SHP77 treated with DMSO at 0.1 percent for 48 hours (cell line): ENCODE measurements at places on chromosomes 5 and 9.

DNA sequence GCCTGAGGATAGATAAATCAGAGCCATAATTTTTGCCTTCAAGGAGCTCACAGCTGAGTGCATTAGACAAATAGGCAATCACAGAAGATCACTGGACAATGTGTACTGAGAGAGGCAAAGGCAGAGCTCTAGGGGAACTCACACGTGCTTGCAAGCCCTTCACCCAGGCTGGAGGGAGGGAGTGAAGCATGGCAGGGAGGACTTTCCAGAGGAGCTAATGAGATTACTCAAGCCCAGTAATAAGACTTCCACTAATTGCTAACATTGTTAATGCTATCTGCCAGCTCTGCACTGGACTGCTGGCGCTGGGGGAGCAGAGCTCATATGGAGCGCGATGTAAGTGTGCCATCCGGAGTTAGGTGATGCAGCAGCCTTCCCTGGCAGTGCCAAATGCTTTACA, 408.4 kb downstream of the NTRK2 start:
- DNase-seq: no peak

DNA sequence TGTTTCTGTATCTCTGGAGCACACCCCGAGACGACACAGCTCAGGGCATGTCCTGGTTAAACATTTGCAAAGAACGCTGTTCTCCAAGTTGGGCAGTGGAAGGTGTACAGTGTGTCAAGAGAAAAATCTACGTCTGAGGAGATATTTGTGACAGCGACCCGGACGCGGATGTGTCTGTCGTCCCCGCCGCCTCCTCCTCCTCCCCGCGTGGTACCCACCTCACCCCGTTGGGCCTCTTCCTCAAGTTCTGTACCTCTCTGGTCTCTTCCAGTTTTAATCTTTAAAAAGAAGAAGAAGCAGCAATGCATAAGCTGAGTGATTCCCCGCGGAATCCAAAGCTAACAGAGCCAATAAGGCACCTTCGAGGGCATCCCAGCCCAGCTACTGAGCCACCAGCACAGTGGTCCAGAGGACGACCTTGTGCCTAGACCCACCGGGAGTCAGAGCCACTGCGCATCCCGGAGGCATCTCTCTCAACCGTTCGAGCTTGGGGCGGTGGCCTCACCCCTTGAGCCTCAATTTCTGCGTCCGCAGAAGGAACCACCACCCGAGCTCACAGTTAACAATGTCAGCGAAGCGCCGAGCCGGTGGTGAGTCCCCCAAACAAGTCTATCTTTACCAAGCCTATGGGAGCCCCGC, 467 bp downstream of the C9orf78 start:
- DNase-seq: no peak

DNA sequence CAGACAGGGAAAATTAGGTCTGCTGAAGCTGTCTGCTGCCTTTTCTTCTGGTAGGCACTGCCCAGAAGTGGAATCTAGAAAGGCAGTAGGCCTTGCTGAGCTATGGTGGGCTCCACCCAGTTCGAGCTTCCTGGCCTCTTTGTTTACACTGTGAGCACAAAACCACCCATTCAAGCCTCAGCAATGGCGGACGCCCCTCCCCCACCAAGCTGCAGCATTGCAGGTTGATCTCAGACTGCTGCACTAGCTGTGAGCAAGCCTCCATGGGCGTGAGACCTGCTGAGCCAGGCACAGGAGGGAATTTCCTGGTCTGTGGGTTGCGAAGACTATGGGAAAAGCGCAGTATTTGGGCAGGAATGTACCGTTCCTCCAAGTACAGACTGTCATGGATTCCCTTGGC, 18.5 kb downstream of the AGTPBP1 start:
- DNase-seq: no peak

GRCh38 chr9:137453643-137454081, 5.5 kb downstream of the NSMF start:
- DNase-seq: no peak

DNA sequence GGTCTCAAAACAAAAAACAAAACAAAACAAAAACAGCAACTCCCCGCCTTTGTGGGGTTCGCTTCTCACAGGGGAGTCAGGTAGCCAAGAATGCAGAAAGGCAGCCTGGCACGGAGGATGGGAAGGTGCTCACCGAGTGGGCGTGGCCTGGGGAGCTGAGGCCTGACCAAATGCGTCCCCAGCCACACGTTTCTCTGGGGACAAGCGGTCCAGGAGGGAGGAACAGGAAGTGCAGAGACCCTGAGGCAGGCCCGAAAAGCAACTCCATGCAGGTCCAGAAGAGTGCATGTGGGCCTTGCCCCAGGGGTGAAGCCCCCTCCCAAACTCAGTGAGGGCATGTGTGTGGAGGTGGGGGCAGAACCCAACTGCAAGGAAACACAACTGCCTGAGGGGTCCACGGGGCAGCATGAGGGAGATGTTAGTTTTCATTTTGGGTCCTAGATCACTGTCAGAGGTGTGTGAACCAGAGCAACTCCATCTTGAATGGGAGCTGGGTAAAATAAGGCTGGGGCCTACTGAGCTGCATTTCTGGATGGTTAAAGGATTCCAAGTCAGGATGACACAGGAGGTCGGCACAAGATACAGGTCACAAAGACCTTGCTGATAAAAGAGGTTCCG, 2.6 kb upstream of the UAP1L1 start:
- DNase-seq: no peak

GRCh38 chr5:96648593-96648992, 13.6 kb upstream of the CAST start:
- no peak for DNase-seq

- DNase-seq: no peak
Observed at GRCh38 chr5:145221416-145221815, 613.7 kb downstream of the PRELID2 start.
